Activated T-helper 1 cell treated with Interleukin-2 at 50 U/mL for 16 hours (primary cell): ENCODE measurements at places on chromosomes 5 and 9.

GRCh38 chr5:173785400-173785799 lies 102.7 kb upstream of the CPEB4 start:
- no peak for DNase-seq

DNA sequence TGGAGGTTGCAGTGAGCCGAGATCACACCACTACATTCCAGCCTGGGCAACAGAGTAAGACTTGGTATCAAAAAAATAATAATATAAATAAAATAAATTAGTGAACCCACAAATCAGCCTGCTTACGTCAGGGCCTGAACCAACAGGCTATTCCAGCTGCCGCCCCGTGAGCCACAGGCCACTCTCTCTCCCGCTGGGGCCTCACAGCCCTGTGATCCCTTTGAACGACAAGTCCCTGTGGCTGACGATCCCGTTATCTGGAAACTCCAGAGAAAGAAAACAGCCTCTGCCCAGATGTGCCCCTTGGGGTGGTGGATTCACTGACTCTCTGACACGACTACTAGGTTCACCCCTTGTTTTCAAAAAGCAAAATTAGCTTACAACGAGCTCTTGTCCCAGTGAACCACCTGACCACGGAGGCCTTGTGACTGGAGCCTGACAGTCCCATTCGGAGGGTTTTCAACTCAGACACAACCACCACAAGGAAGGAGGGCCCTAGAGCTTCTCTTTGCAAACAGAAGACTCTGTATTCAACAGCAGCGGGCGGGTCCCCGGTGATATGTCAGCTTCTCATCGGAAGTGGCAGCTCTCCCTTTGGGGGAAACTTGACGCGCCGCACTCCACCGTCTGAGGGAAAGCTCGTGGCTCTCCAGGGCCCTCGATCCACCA lies 4.4 kb upstream of the DIPK1B start:
- no peak for DNase-seq

DNA sequence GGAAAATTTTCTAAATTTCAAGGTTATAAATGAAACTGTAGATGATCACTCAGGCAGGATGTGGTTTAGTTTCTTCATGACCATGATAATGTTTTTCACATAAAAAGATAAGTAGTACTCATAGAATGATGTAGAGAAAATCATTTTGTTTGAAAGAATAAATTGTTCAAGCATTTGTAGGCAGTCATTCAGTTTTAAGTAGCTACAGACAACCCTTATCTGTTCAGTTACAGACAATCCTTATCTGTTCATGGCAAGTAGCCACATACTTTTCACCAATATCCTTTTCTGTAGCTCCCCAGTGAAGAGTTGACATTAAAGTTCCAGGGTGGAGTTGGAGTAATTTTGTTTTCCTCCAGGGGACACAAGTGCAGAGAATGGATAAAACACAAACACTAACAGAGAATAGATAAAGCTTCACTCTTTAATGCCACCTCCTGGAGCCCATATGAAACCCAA lies 278.1 kb upstream of the TNC start:
- DNase-seq: no peak

DNA sequence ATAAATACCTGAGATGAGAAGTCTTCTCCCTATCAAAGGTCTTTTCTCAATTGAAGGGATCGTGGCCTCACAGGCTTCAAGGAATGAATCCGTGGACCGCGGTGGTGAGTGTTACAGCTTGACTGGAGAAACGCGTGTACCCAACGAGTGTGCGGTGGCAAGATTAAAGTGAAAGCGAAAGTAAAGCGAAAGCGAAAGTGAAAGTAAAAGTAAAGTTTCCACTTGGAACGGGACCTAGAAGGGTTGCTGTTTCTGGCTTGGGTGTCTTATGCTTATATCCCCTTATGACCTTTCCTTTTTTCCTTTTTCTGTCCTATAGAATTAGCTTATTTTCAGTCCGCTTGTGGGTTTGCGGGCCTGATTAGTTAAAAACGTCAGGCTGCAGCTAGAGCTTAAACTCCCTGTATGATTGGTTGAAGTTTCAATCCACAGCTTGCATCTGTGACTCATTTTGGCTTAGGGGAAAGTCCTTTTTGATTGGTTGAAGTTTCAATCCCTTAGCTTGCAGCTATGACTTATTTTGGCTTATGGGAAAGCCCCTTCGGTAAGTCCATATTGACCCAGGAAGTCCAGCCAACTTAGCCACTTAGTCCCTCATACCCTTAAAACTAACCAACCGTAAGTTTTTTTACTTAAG lies 924.3 kb upstream of the CDH10 start:
- no peak for DNase-seq

DNA sequence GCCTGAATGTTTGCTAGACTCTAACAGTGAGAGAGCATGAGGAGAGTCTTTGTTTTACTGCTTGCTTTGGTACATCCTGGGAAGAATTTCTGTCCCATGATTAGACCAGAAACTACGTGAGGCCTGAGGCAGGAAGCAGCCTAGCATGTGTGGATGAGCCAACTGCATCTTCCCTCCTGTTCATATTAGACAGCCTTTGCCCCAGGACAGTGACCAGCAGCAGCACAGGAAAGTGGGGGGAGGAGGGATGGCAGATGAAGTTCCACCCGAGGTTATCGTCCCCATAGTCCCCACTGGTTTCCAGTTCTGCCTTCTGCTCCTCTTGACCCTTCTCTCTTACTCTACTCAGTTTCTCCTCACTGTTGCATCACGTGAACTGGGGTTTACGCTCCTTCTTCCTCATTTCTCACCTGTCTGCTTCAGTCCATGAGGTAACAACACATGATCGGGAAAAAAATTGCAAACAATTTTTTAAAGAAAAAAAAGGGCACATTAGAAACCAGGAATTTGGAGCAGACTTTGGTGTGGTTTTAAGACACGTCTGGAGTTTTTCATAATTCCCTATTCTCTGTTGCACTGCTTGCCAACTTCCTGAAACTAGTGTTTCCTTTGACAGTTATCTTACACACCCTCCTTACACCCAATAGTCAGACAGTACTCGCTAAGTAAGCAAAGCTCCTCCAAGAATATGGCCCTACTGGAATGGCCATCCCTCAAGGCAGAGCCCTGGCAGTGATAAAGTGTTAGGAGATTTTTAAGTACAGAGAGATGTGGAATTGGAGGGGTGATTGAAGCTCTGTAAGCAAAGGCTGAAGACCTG lies 84.1 kb downstream of the SNX18 start:
- no peak for DNase-seq

- DNase-seq: no peak
Measured at GRCh38 chr9:130849356-130849755, 14.3 kb downstream of the ABL1 start.

- no peak for DNase-seq
Measured at GRCh38 chr5:15442193-15442570, 57.8 kb upstream of the FBXL7 start.

DNA sequence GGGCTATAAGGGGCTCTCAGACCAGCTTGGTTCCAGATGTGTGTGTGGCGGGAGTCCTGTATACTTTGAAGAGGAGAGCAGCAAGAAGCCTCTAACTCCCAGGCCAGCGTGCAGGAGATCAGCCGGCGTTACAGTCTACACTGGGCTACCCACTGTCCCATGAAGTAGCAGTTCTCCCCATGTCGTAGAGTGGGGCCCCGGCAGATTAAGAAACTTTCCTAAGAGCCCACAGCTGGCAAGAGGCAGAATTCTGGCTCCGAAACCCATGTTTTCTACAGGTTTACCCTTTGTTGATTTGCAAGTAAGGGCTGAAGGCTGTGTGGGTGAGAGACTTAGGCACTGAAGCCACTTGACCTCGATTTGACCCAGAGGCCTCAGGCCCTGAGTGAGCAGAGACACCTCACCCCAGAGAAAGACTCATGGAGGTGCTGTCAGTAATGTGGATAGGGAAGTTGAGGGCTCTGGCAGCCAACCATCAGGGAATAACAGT lies 881 bp upstream of the B4GALT1 start:
- no peak for DNase-seq

DNA sequence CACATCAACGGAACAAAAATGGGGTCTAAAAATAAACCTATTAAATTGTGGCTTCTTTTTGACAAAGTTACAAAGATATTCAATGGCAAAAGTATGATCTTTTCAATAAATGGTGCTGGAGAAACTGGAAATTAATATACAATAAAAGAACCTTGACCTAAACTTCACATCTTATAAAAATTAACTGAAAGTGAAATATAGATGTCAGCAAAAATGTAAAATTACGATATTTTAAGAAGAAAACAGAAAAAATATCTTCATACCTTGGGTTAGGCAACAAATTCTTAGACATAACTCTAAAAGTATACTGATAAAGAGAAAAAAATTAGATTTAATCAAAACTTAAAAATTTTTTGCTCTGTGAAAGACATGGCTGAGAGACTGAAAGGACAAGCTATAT lies 1909.5 kb upstream of the CDH9 start:
- DNase-seq: no peak

GRCh38 chr9:34010979-34011378 lies 37.7 kb downstream of the UBAP2 start:
- DNase-seq: no peak

- no peak for DNase-seq
Measured at GRCh38 chr5:68489556-68489955, 274.0 kb downstream of the PIK3R1 start.

DNA sequence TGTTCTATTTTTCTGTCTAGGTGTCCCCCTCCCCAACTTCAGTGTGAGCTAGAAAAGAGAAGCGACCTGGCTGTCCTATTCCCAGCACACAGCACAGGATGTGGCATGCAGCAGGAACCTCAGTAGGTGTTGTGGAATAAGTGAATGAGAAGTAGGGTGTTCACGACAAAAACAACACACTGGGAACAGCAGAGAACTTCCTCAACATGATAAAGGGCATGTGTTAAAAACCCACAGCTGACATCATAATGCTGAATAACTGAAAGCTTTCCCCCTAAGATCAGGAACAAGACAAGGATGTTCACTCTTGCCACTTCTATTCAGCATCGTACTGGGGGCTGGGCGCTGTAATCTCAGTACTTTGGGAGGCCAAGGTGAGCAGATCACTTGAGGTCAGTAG lies 155.6 kb upstream of the ZNF618 start:
- DNase-seq: no peak

DNA sequence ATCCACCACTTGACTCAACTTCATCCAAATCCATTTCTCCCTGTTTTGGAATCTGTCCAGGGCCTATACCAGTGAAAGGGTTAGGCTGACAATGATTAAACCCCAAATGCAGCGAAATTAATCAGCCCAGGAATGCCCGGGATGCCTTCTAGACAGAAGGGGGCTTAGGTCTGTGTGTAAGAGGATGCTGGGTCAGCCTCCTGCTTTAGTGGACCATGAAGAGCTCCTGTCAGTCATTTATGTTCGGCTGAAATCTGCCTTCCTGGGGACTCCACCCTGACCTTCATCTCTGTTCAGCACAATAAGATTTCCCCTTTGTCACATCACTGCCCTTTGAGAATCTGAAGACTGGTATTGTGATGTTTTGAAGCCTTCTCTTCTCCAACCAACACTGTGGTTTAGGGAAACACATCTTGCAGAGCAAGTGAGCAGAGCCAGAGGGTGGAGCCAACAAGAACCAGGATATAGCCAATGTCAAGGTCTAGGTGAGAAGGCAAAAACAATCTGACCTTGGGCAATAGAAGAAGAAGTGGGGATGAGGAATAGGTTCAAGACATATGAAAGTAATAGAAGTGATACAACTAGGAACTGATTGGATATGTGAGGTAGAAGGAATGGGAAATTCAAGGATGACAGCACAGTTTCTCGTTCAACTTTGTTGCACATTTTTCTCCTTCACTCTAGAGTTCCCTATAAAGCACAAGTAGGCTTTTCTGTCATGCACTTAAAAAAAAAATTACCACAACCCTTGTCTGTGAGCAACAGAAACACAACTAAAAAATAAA lies 234.4 kb downstream of the ARHGAP26 start:
- no peak for DNase-seq

GRCh38 chr9:126704892-126705766 lies 91.4 kb downstream of the LMX1B start:
- peak; percentile 73 for DNase-seq

DNA sequence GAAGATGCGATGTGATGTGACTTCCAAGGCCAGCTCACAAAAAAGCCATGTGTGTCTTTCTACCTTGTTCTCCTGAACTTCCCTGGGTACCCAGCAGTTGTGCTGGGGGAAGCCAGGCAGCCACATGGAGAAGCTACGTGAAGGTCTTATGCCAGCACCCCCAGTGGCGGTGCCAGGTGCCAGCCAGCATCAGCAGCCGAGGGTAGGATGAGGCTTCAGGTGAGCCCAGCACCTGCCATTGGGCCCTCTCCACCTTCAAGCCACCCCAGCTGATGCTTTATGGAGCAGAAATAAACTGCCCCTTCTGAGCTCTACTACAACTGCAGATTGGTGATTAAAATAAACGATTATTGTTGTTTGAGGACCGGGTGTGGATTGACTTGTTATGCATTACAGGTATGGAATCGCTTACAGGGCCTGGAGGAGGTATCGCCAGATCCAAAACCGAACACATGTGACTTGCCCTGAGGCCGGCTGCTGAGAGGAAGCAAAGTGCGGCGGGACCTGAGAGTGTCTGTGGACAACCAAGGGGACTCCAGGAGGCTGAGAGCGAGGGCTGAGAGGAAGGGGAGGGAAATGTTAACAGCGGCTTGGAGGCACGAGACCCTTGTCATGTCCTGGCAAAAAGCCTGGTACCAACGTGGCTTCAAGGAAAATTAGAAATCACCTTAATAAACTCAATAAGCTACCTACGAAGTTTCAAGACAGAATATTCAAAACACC lies 36.0 kb upstream of the OLFM1 start:
- no peak for DNase-seq

DNA sequence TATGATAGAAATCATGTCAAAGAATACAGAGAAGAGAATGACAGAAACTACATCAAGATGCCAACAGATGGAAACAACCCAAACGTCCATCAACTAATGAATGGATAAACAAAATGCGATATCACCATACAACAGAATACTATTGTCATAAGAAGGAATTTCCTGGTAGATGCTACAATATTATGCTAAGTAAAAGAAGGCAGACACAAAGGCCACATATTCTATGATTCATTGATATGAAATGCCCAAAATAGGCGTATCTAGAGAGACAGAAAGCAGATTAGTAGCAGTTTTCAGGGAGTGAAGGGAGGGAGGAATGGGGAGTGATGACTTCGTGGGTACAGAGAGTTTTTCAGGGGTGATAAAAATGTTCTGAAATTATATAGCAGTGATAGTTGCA lies 58.3 kb upstream of the AKNA start:
- DNase-seq: no peak

DNA sequence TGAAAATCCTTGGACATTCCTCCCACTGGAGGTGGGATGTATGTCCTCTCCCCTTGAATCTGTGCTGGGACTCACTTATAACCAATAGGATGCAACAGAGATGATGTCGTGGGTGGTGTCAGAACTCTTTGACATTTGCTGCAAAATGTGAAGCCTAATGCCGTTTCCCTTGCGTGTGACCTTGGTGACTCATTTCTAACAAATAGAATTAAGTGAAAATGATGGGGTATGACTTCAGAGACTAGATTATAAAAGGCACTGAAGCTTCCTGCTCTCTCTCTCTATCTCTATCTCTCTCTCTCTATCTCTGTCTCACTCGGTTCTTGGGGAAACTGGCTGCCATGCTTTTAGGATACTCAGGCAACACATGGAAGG lies 126.1 kb upstream of the STC2 start:
- DNase-seq: no peak
